Thoracic aorta (tissue), 2 donors: ENCODE measurements at places on chromosomes 12 and 14.

DNA sequence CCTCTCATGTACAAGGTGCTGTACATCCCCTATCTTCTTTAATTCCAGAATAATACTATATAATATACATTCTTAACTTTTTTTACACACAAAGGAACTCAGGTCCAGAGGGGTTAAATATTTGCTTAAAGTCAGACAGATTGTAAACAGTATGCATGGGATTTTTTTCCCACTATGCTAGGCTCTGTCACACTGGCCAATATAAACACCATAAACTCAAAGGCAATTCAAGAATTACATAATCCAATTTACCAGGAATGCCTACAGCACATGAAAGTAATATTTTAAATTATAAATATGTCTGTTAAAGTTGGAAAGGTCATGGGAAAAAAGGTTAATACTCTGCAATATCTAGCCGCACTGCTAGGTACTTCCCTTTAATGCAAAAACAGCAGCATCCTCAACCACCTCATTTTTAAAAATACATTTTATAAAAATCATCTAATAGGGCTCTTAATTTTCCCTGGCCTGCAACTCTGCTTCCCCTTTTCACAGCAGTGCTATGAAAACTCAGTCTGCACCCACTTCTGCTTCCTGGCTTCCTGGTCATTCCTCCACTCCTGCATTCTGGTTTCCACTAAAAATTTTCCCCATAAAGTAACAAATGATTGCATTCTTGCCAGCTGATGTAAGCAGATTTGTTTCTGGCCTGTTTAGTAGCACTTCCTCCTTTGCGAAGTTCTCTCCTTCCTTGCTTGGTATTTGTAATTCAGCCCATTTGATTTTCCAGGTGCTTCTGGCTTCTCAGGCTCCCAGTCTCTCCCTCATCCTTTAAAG lies 128.1 kb downstream of the ITPR2 start:
- DNase-seq = no peak

- DNase-seq = no peak
Measured at GRCh38 chr14:95250936-95251335, 68.8 kb downstream of the CLMN start.

DNA sequence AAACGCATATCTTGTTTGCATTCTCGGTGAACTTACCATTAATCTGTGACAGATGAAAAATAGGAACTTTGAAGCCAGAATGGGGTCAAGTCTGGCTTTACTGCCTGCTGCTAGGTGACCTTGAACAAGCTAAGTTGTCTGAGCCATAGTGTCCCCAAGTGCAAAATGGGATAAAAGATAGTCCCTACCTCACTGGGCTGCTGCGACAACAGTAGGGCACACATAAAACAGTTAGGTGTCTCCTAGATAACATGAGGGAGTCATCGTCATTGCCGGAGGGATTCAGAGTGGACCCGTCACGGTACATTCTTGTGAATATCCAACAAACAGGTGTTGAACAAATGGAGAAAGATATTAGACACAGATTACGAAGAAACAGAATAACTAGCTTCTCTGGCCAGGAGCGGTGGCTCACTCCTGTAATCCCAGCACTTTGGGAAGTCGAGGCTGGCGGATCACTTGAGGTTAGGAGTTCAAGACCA lies 71.2 kb downstream of the NINJ2 start:
- DNase-seq = no peak

DNA sequence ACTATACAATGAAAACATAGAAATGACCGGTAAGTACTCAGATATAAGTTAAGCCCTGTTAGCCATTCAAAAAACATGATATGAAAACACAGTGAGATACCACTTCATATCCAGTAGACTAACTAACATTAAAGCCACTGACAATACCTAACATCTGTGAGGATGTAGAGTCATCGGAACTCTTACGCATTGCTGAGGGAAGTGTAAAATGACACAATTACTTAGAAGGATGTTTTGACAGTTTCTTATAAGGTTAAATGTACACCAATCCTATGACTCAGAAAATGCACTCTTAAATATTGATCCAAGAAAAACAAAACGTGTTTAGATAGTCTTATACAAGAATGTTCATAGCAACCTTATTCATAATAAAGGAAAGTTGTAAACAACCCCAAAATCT lies 782.9 kb downstream of the BCL11B start:
- DNase-seq = no peak
